Activated T-cell treated with anti-CD3 and anti-CD28 coated beads for 48 hours (primary cell): ENCODE measurements at places on chromosomes 1 and 21.

DNA sequence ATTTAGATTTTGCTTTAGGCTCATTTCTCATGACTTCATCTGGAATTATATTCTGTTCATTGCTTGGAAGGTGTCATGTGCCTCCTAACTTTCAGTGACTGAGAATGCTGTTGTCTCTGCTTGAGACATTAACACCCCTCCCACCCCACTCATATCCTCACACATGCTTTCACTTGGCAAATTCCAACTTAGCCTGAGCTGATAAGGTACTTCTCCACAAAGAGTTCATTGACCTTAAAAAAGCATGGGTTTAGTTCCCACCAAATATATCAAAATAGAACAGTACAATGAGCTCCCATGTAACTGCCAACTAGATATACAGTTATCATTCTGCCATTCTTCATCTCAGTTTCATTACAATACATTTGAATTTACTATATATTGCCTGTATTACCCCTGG is 576.5 kb upstream of the ADGRL2 start:
- DNase-seq = no peak

- no peak for DNase-seq
Measured at GRCh38 chr1:225817611-225818061, 7.7 kb downstream of the EPHX1 start.

- no peak for DNase-seq
Measured at GRCh38 chr1:179190861-179191260, 38.6 kb downstream of the ABL2 start.

GRCh38 chr1:38741341-38741740 is 118.2 kb downstream of the RRAGC start:
- no peak for DNase-seq

DNA sequence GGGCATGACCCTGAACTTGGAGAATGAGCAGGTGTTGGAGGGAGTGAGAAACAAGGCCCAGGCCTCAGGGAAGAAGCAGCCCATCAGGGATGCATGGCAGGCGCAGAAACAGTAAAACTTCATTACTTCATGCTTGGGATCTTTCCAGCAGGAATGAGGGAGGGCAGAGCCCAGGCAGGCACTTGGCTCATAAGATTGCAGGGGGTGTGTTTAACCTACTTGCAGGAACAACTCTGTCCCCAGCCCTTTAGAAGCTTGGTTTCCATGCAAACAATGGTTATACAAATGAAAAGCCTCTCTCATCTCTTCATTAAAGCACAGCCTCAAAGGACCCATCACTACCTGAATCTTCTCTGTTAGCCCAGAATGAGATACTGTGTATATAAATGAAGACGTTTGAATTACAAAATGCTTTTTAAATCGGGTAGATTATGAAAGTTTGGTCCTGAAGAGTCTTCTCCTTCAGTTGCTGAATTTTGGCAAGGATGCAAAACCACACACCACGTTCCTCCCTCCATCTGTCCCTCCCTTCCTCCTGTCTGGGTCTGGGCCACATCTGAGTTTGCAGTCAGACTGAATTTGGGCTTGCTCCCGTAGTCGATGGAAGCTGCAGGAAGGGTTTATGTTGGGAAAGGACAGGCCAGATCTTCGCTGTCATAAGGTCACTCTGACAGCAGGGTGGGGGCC is 154.4 kb upstream of the KLHDC7A start:
- no peak for DNase-seq

- no peak for DNase-seq
Measured at GRCh38 chr1:234621657-234622335, 11.8 kb upstream of the IRF2BP2 start.

DNA sequence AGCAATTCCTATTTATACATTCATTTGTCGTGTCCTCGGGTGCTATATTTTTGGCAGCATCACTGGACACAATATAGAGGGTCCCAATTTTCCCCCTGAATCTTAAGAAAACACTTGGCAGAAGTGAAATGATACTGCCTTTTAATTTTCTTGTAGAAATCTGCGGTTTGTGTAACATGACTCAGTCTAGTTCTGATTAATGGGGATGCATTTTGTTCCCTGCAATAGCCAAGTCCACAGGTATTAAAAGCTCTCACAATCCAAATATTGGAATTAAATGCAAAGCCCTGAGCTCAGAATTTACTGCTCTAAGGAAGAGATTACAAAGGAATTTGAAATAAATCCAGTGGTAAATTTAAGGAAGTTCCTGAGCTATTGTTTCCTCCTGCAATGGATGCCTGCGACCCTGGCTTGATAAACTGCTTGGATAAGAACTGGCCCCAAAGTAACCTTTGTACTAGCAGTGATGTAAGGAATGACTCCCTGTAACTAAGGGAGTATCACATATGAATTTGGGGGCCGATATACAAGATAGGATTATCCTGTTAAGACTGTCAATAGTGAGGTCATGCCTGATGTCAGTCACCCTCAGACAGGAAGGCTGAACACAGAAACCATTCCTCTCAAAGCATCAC is 349.7 kb upstream of the C1orf87 start:
- DNase-seq = no peak

DNA sequence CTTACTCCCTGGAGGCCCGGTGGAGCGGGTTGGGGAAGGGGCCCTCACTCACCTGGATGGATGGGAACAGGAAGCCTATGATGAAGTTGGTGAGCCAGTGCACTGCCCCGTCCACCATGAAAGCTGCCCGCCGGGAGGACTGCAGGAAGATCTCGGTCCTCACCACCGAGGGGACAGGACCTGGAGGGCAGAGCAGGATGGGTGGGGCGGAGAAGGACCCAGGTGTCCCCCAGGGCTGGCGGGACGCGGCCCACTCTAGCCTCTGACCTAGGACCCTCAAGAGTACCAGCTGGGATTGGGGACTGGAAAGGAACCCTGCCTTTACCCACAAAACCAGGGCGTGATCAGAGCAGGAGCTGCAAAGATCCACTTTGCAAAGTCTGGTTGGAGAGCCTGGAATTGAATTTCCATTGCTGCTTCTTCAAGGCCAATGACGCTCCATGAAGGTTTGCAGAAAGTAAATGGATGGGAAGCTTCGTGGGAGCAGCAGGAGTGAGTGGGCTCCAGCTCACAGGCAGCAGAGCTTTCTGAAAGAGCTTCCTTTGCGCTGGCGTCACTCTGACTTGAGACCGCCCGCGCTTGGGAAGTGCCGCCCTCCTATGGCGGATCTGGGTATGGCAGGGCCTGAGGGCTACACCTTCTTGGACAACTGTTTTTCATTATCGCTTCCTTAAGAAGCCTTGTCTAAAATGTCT is 21.4 kb downstream of the SLC2A7 start:
- DNase-seq = peak; percentile 80

DNA sequence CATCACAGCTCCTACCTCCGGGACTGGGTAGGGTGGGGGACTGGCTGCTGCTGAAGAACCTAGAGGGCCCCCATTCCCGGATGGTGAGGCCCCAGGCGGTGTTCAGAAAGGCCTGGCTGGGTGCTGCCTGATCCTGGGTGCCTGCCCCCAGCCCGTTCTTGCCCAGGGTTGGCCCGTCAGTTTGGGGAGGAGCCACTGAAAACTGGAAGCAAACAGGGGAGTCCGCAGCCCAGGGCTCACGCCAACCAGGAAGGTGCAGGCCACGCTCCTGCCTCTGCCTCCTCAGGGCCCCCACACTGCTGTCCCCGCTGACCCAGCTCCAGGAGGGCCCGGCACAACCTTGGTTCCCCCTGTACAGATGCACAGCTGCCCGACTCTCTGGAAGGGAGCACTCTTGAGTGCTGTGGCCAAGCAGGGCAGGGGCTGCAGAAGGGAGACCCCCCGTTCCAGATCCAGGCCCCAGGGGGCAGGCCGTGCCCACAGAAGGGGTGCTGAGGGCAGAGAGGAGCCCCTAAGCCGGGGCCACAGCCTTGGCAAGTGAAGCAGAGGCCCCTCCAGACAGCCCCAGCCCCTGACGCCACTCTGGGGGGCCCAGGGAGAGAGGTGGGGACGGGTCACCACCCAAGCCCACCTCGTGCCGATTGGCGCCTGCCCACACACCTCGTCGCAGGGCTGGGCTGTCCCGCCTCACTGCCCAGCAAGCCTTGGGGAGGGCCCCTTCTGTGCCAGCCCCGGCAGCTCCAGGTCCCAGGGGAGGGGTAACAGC is 5.5 kb downstream of the C1QTNF12 start:
- no peak for DNase-seq
